ENCODE measurements at places on chromosomes 2 and 18. TPM values are rescaled to one million over a fixed set of nuclear protein-coding genes. Genes with fewer than 3 reads are reported as not detected.

The FTCDNL1 gene
- total RNA-seq = 0.59 TPM

The PTH2R gene
- total RNA-seq = 0.17 TPM

The GRB14 gene
- total RNA-seq = 10.4 TPM

The CLASP1 gene
- 49.4 TPM for total RNA-seq

The CCBE1 gene
- total RNA-seq = 48.7 TPM

The CERS6 gene
- 18.8 TPM for total RNA-seq

The TLX2 gene
- total RNA-seq = not detected

The IHH gene
- not detected for total RNA-seq

The SH2D6 gene
- total RNA-seq = 0.36 TPM

The OSBPL6 gene
- total RNA-seq = 4.6 TPM

The SPR gene
- total RNA-seq = 27.4 TPM

The CRYGD gene
- not detected for total RNA-seq

The SERPINB7 gene
- total RNA-seq = 0.07 TPM

The FSHR gene
- total RNA-seq = not detected

The MARCO gene
- total RNA-seq = not detected

The ARPC2 gene
- total RNA-seq = 259 TPM

The IL36RN gene
- total RNA-seq = not detected

Data from smooth muscle cell of the pulmonary artery (primary cell).